CD4-positive, CD25-positive, alpha-beta regulatory T cell (primary cell): ENCODE measurements at places on chromosomes 16 and 17.

GRCh38 chr16:27242868-27243590 is 25.5 kb downstream of the NSMCE1 start:
- DNase-seq = peak; percentile 33

DNA sequence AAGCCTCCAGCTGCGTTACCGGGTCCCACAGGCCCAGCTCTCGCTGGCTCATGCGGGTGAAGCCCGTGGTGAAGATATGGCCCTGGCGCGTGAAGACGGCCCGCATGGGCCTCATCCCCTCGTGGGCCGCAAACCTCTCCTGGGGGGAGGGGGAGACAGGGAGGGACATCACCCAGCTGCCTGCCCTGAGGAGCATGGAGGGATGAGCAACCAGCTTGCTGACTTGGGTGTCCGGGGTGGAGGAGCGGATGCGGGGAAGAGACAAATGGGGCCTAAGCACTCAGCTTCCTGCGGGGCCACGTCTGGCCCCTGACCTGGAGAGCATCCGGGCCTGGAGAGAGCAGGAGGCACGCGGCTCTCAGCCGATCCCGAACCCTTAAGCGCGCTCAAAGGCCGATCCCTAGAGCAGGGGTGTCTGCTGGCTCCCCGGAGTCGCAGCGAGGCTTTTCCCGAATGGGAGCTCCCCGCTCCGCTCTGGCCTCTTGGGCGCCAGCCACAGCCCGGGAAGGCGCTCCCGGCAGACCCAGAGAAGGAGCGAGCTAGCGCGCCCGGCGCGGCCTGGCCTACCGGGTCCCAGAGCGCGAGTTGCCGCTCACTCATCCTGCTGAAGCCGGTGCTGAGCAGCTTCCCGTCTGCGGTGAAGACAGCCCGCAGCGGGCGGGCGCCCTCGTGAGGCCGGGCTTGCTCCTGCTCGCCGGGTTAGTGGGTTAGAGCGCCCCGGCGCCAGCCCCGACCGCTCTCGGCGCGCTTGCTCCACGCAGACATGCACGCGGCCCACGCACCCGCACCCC is 5.0 kb downstream of the CORO6 start:
- peak; percentile 92 for DNase-seq

- DNase-seq = no peak
Measured at GRCh38 chr16:83807327-83807709, 460 bp upstream of the HSBP1 start.

- no peak for DNase-seq
Measured at GRCh38 chr17:48483471-48484131, 47.2 kb downstream of the HOXB1 start.

DNA sequence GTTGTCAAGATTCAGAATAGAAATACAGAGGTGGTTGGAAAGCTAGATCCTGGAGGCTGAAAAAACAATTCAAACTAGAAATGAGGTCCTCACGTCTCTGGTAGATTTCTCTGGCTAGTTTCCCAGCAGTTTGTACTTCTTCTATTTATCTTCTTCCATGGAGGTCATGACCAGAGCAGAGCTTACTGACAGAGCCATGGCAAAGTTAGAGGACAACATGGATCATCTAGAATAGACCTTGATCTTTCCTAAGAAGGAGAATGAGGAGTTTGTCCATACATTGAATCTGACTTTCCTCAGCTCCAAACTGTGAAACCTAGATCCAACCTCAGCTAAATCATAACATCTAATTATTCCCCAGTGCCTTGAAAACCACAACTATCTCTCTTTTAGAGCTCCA is 900.8 kb upstream of the GOT2 start:
- no peak for DNase-seq

- DNase-seq = no peak
Measured at GRCh38 chr17:75590849-75591721, 3.5 kb downstream of the MYO15B start.

DNA sequence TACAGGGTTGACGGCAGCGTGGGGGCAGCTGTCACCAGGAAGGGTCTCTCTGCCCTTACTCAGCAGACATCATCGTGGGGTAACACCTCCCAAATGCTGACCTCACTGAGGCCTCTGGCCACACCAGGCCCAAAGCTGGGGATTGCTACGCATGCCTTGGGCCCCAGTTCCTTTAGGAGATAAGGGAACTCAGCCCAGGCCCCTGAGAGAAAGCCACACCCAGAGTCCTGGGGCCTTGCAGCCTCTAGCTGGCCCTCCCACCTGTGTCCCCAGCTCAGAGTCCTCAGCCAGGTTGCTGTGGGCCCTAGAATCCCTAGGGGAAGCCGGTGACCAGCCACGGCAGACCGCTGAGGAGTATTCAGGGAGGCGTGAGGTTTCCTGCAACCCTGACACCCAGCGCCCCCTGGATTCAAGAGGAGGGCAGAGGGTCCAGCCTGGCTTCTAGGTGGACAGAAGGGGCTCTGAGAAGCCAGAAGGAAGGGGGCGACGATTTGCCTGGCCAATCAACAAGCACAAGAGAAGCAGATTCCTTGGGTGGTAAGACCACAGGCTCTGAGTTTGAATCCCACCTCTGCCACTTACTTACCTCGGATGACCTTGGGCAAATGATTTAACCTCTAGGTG is 10.3 kb upstream of the GINS2 start:
- no peak for DNase-seq

DNA sequence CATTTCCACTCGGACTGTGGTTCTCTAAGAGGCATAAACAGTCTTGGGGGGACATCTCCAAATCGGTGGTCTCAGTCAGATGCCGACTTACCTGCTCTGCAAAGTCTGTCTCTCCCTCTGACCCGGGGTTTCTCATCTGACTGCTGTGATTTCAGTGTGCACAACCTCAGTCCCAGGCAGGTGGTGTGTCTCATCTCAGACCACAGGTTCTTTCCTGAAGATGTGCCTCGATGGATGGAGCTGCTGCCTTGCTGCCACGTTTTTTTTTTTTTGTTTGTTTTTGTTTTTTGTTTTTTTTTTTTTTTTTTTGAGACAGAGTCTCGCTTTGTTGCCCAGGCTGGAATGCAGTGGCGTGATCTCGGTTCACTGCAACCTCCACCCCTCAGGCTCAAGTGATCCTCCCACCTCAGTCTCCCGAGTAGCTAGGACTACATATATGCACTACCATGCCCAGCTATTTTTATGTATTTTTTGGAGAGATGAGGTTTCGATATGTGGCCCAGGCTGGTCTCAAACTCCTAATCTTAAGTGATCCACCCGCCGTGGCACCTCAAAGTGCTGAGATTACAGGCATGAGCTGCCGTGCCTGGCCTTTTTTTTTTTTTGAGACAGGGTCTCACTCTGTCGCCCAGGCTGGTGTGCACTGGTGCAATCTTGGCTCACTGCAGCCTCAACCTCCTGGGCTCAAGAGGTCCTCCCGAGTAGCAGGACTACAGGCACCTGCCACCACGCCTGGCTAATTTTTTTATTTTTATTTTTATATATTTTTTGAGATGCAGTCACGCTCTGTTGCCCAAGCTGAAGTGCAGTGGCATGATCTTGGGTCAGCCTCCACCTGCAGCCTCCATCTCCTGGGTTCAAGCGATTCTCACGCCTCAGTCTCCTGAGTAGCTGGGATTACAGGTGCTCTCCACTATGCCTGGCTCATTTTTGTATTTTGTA is 15.4 kb downstream of the SPIRE2 start:
- DNase-seq = no peak

- no peak for DNase-seq
Measured at GRCh38 chr16:72620853-72621252, 427.1 kb downstream of the ZFHX3 start.

GRCh38 chr17:57665128-57665527 is 80.0 kb downstream of the CCDC182 start:
- no peak for DNase-seq

- no peak for DNase-seq
Measured at GRCh38 chr16:50741225-50741780, 583 bp upstream of the CYLD start.

GRCh38 chr16:62038646-62039045 is 2.4 kb upstream of the CDH8 start:
- no peak for DNase-seq

- peak; percentile 87 for DNase-seq
Measured at GRCh38 chr16:10737068-10737625, 6.5 kb upstream of the NUBP1 start.
